ENCODE measurements at places on chromosomes 16 and 17.

- no peak for DNase-seq
Measured at GRCh38 chr16:68144008-68144407, 58.8 kb downstream of the NFATC3 start.

- DNase-seq, result no peak
Measured at GRCh38 chr16:77928096-77928495, 94.3 kb upstream of the CLEC3A start.

- no peak for DNase-seq
Measured at GRCh38 chr17:19805006-19805405, 56.9 kb upstream of the ALDH3A1 start.

- DNase-seq, result no peak
Measured at GRCh38 chr17:69418535-69418934, 4.0 kb downstream of the MAP2K6 start.

Data from NCI-H510A treated with DMSO at 0.1 percent for 48 hours (cell line).